ENCODE measurements at places on chromosomes 5 and 9. TPM values are rescaled to one million over a fixed set of nuclear protein-coding genes. Genes with fewer than 3 reads are reported as not detected.

DNA sequence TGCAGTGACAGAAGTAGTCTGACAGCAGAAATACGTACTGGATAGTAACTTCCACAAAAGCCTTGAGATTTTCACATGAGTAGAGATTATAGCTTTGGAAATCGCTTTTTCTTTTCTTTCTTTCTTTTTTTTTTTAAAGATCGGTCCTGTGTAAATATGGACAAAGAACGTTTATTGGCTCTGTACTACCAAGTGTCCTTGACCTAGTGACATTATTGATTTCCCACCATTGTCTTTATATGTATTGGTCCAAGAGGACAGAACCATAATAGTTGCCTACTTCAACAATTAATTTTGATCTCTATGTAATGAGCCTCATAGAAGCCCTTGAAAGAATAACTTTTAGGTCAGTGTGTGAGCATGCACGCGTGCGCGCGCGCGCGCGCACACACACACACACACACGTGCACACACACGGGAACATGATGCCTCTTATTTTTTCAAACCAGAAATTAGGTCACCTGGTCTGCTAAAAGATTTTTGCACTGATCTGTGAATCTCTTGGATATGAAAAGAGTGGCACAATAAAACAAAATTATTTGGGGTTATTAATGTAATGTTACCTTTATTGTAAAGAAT is 516.8 kb downstream of the PSAT1 start:
- H3K27ac ChIP-seq: no peak overlapping the region
- no peaks in the 10 kb centered on the region for H3K27me3 ChIP-seq
- no peak for DNase-seq
- H3K4me1 ChIP-seq: no peaks in the 10 kb centered on the region
- H3K36me3 ChIP-seq: no peaks in the 10 kb centered on the region

GRCh38 chr5:127941646-127942045 is 141.9 kb upstream of the SLC12A2 start:
- no peaks in the 10 kb centered on the region for H3K36me3 ChIP-seq
- H3K4me1 ChIP-seq: peaks cover 22% of the 10 kb centered on the region
- H3K4me3 ChIP-seq: no peak overlapping the region
- DNase-seq: peak; percentile 8
- peak overlapping the region; percentile 55 for H3K27ac ChIP-seq

- no peak for DNase-seq
- H3K36me3 ChIP-seq: no peaks in the 10 kb centered on the region
- H3K4me1 ChIP-seq: no peaks in the 10 kb centered on the region
- H3K27me3 ChIP-seq: peaks cover 3% of the 10 kb centered on the region
Observed at GRCh38 chr5:34447424-34447823, 208.7 kb upstream of the RAI14 start.

DNA sequence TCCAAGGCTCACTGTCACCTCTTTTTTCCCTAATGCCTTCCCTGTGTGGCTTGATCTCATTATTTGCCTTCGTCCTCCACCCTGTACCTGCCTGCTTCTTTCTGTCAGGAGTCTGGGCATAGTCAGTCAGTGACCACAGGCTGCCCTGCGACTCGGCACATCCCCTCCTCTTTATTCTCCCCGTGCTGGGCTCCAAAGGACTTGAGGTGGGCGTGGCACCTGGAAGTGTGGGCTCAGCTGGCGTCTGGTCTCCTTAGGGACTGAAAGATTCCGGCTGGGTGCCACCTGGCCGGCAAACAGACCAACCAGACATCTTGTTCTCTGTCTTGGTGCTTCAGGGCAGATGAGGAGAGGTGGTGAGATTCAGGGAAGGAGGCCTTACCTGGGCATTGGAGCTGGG is 29.6 kb upstream of the PRDM12 start:
- no peaks in the 10 kb centered on the region for H3K27me3 ChIP-seq
- no peak overlapping the region for H3K27ac ChIP-seq
- H3K4me3 ChIP-seq: peak overlapping the region; percentile 59
- no peaks in the 10 kb centered on the region for H3K4me1 ChIP-seq
- peaks cover 28% of the 10 kb centered on the region for H3K36me3 ChIP-seq

- peaks cover 2% of the 10 kb centered on the region for H3K4me1 ChIP-seq
- peaks cover 78% of the 10 kb centered on the region for H3K36me3 ChIP-seq
- peak overlapping the region; percentile 47 for H3K4me3 ChIP-seq
Observed at GRCh38 chr5:179886190-179886911, 21.3 kb downstream of the TBC1D9B start.

HCN1 gene
- total RNA-seq: not detected

- H3K4me1 ChIP-seq: peaks cover 55% of the 10 kb centered on the region
- peak overlapping the region; percentile 98 for H3K4me3 ChIP-seq
- H3K27me3 ChIP-seq: peaks cover 40% of the 10 kb centered on the region
- no peak for DNase-seq
- H3K36me3 ChIP-seq: peaks cover 36% of the 10 kb centered on the region
Observed at GRCh38 chr5:177303925-177304391, 359 bp downstream of the PRELID1 start.

AK6 gene
- 27.1 TPM for total RNA-seq

- no peak overlapping the region for H3K27ac ChIP-seq
- peaks cover 1% of the 10 kb centered on the region for H3K27me3 ChIP-seq
- DNase-seq: no peak
- H3K4me3 ChIP-seq: no peak overlapping the region
- peaks cover 3% of the 10 kb centered on the region for H3K4me1 ChIP-seq
Observed at GRCh38 chr9:96137671-96138429, 164.1 kb downstream of the HSD17B3 start.

GRCh38 chr5:58551492-58551891 is 31.4 kb upstream of the RAB3C start:
- no peak overlapping the region for H3K4me3 ChIP-seq
- H3K36me3 ChIP-seq: no peaks in the 10 kb centered on the region
- H3K27ac ChIP-seq: no peak overlapping the region
- H3K27me3 ChIP-seq: no peaks in the 10 kb centered on the region
- no peaks in the 10 kb centered on the region for H3K4me1 ChIP-seq
- no peak for DNase-seq

GRCh38 chr5:87588316-87588715 is 175.6 kb upstream of the CCNH start:
- peaks cover 1% of the 10 kb centered on the region for H3K27me3 ChIP-seq
- H3K4me3 ChIP-seq: no peak overlapping the region
- H3K27ac ChIP-seq: peak overlapping the region; percentile 77
- no peaks in the 10 kb centered on the region for H3K36me3 ChIP-seq
- H3K4me1 ChIP-seq: peaks cover 13% of the 10 kb centered on the region

TEX48 gene
- not detected for total RNA-seq

- H3K27ac ChIP-seq: no peak overlapping the region
- no peaks in the 10 kb centered on the region for H3K4me1 ChIP-seq
- H3K36me3 ChIP-seq: no peaks in the 10 kb centered on the region
Observed at GRCh38 chr5:169280286-169280685, 20.7 kb downstream of the SLIT3 start.

ADCY2 gene
- total RNA-seq: 1.5 TPM

DNA sequence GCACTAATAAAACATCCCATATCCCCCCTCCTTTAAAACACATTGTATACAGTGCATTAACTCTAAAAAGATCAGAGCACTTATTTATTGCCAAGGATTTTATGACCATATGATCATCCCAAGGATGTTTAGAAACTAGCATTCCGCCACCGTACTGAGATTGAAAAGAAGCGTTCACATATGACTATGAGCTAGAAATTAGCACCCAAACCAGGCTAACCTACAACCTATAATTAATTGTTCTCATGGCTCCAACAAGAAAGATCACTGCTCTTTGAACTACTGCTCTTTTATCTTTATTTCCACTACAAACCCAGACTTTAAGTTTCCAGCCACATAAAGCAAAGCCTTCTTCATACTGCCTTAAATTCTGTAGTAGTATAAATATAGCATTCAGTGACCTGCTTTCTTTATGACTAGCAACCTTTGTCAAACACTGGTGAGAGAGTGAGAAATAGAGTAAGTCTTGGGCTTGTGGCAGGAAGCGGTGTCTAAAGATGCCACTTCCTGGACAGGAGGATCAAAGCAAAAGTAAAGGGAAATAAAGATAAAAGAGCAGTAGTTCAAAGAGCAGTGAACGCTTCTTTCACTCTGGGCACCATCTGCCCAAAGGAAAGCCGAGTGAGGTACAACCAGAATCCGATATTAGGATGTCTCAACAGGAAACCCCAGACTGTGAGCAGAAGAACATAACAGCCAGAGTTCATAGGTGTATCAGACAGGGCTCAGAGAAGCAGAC is 151.1 kb upstream of the ERCC6L2 start:
- H3K27me3 ChIP-seq: no peaks in the 10 kb centered on the region
- peaks cover 25% of the 10 kb centered on the region for H3K4me1 ChIP-seq
- H3K4me3 ChIP-seq: no peak overlapping the region
- no peak for DNase-seq
- H3K36me3 ChIP-seq: peaks cover 3% of the 10 kb centered on the region
- peak overlapping the region; percentile 20 for H3K27ac ChIP-seq

DNA sequence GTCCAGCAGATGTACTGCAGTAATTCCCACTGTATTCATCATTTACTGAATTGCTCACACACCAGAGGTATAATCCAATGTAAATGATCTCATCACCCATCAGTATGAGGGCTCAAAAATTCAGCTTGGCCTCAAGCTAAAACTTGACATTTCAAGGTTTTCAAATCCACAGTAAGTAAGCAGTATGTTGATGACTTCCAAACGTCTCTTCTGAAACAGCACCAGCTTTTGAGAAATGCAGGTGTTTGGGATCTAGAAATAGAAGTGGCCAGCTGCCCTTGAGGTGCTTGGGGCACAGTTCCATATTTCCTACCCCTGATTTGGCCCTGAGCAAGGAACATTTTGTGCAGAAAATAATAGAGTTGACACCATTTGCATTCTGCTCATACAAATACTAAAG is 388.0 kb upstream of the TUSC1 start:
- no peaks in the 10 kb centered on the region for H3K4me1 ChIP-seq
- H3K4me3 ChIP-seq: no peak overlapping the region
- no peak overlapping the region for H3K27ac ChIP-seq
- H3K36me3 ChIP-seq: no peaks in the 10 kb centered on the region

- no peak for DNase-seq
- H3K4me3 ChIP-seq: no peak overlapping the region
- H3K36me3 ChIP-seq: no peaks in the 10 kb centered on the region
- H3K27me3 ChIP-seq: no peaks in the 10 kb centered on the region
- no peak overlapping the region for H3K27ac ChIP-seq
- H3K4me1 ChIP-seq: no peaks in the 10 kb centered on the region
Observed at GRCh38 chr9:8842402-8843193, 1043.0 kb upstream of the DMAC1 start.

TPM2 gene
- 173 TPM for total RNA-seq

CLTA gene
- total RNA-seq: 330 TPM

GRCh38 chr9:106600955-106601560 is 261.9 kb upstream of the ZNF462 start:
- H3K27me3 ChIP-seq: no peaks in the 10 kb centered on the region
- no peaks in the 10 kb centered on the region for H3K4me1 ChIP-seq
- no peaks in the 10 kb centered on the region for H3K36me3 ChIP-seq
- H3K27ac ChIP-seq: no peak overlapping the region
- H3K4me3 ChIP-seq: no peak overlapping the region

DNA sequence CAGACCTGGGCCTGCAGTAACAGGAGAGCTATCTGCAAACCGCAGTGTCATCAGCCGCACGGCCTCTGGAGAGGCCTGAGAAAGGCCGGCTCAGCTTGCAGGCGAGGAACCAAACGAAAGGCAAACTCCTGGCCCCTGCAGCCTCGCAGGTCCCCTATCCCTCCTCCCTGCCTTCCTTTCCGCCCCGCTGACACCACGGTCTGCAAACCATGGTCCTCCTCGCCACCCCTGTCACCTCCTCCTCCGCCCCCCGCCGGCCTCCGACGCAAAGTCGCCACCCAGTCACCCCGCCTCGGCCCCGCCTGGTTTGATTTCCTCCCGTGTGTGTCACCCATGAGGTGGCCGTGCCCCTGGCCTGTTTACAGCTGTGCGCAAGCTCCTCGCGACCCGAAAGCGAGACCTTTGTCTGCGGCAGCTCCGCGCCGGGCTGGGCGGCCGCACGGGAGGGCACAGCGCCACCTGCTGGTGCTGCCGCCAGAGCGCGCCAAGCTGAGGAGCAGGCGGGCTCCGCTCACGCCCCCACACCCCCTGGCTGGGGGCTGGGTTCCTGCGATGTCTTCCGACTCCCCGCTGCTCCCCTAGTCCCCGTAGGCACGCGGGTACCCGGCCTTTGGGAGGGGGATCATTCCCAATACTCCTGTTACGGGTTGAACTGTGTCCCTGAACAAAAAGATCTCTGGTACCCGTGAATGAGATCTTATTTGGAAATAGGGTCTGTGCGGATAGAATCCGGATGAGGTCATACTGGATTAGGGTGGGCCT is 19.4 kb downstream of the GBGT1 start:
- H3K4me3 ChIP-seq: peak overlapping the region; percentile 47
- H3K27me3 ChIP-seq: peaks cover 23% of the 10 kb centered on the region
- peaks cover 33% of the 10 kb centered on the region for H3K4me1 ChIP-seq
- H3K36me3 ChIP-seq: peaks cover 9% of the 10 kb centered on the region

HSPA5 gene
- total RNA-seq: 260 TPM

DNA sequence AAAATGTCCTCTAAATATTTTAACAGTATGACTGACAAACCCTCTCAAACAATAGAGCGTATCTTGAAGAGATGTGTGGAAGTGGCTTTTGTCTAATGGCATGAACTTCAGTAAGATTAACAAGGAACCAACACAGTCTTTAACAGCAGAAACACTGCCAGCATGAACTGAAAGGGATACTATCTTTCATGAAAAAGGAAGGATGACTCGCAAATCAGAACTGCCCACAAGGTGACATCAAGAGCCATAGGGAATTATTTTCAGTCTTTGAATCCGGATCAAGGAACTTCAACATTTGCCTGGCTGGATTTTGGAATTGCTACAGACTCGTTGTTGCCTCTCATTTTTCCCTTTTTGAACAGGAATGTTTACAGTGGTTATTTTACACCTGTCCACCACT is 5.1 kb upstream of the HEXB start:
- H3K4me3 ChIP-seq: no peak overlapping the region
- peaks cover 3% of the 10 kb centered on the region for H3K4me1 ChIP-seq
- no peaks in the 10 kb centered on the region for H3K36me3 ChIP-seq
- no peak overlapping the region for H3K27ac ChIP-seq
- no peaks in the 10 kb centered on the region for H3K27me3 ChIP-seq
- DNase-seq: no peak

- H3K27me3 ChIP-seq: peaks cover 2% of the 10 kb centered on the region
- no peaks in the 10 kb centered on the region for H3K36me3 ChIP-seq
- no peak overlapping the region for H3K4me3 ChIP-seq
Observed at GRCh38 chr9:6024035-6024554, 8.7 kb upstream of the RANBP6 start.

- H3K4me1 ChIP-seq: peaks cover 47% of the 10 kb centered on the region
- H3K27ac ChIP-seq: no peak overlapping the region
- peak; percentile 45 for DNase-seq
- H3K36me3 ChIP-seq: peaks cover 14% of the 10 kb centered on the region
- H3K4me3 ChIP-seq: peak overlapping the region; percentile 25
- peaks cover 18% of the 10 kb centered on the region for H3K27me3 ChIP-seq
Observed at GRCh38 chr5:177132136-177133095, 1.2 kb upstream of the NSD1 start.

Measured in endothelial cell (in vitro differentiated cells).